ENCODE measurements at places on chromosomes 7 and 10.

GRCh38 chr10:7449063-7449695 is 38.3 kb upstream of the SFMBT2 start:
- no peak for DNase-seq

DNA sequence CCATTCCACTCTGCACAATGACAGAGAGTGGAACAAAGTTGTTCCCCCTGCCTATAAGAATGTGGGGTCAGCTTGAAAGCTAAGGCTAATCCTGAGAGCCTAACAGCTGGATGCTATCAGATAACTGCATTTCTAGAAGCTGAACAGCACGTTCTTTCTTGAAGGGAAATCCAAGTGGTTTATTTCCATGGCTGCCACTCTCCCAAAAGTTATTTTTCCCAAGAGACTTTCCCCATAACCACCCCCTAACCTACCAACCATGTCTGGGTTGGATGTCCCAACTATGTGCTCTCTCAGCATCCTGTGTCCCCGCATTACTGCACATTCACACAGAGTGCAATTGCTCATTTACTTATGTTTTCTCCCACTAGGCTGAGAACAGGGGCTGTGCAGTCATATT is 140.7 kb upstream of the ANKRD1 start:
- no peak for DNase-seq

DNA sequence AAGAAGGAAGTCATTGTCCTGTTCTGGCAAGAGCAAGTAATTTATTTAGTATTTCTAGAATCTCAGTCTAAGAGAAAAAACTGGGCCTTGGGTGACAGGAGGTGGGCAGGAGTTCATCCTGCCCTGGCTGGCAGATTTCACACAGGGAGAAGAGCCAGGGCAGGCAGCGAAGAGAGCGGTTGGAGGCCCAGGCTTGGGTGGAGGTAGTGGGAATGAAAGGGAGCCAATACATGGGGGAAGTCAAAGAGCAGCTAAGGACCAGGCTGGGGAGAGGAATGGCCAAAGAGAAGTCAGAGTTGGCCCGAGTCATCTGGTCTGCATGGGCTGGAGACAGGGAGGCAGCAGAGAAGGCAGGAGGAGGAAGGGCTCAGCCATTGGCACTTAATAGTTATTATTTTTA is 51.4 kb downstream of the HECW1 start:
- DNase-seq, result no peak

GRCh38 chr10:26879744-26880143 is 19.0 kb upstream of the ABI1 start:
- no peak for DNase-seq

GRCh38 chr7:125618516-125618915 is 688.9 kb upstream of the POT1 start:
- DNase-seq, result no peak

DNA sequence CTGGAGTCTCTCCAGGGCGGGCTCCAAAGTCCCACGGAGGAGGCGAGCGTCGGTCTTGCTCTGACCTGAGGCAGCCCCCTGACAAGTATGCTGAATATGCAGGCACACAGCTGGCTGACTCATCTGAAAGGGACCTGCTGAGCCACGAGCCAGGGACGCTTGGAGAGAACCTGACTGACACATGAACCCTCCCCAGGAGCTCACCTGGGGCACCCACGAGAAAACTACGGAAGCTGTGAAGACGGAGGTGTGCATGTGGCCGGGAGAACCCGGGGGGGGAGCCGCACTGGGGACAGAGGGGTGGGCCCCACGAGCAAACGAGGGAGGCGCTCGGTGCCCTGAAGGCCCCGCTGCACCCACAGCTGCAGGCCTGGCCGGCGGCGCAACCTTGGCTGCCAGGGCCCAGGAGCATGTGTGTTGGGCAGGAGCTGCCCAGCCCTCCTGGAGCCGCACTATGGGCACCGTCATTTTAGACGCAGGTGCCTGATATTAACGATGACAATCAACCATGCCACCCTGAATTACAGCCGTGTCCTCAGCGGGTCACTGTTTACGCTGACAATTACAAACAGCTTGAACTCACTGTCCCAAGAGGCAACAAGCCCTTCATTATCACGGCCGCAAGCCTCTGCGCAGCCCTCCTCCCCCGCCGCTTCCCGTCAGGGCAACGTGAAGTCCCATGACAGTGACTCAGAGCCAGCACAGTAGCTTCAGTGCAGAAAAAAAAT is 64.7 kb downstream of the DIP2C start:
- no peak for DNase-seq

- no peak for DNase-seq
Measured at GRCh38 chr7:24831240-24831639, 74.0 kb upstream of the GSDME start.

GRCh38 chr7:73831834-73832651 is 1.2 kb downstream of the CLDN4 start:
- no peak for DNase-seq

DNA sequence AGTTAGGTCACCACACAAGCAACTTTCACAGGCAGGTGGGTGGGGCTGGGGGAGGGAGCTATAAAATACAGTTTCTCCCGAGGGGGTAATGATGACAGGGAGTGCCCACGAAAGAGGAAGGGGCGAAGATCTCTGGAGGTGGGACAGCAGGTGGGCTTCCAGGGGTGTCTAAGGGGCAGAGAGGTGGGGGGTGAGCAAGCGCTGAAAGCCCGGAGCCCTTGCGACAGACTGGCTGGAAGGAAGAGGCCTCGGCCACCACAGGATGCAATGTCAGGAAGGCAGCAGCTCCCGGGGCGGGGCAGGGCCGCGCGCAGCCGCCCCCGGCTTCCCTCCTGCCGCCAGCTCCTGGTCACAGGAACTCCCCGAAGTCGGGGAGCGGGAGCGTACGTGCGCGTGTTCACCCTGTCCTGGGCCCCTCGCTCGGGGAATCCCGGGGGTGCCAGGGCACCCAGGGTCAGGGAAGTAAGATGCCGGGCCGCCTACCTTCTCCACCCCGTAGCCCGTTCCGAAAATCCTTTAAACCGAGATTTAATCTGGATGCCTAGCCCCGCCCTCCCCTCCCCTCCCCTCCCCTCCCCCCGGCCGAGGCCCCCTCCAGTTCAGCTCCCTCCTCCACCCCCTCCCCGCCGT is 105.2 kb upstream of the PPIF start:
- peak; percentile 57 for DNase-seq

- no peak for DNase-seq
Measured at GRCh38 chr10:75470901-75471300, 39.5 kb downstream of the LRMDA start.

GRCh38 chr10:36608866-36609265 is 516.5 kb upstream of the ANKRD30A start:
- DNase-seq, result no peak

GRCh38 chr10:35492386-35493195 is 112.5 kb upstream of the GJD4 start:
- no peak for DNase-seq

All from stimulated activated CD8-positive, alpha-beta memory T cell treated with anti-CD3 and anti-CD28 coated beads, Interleukin-7, amount 100 ng/mL, for 48 hours (primary cell).